ENCODE measurements at places on chromosomes 1 and 21.
A peak's percentile ranks its signal among the peaks of the same experiment; 100 is the strongest.

- DNase-seq: no peak
These were observed 106.7 kb downstream of the LEPR start for GRCh38 chr1:65527190-65527589.

DNA sequence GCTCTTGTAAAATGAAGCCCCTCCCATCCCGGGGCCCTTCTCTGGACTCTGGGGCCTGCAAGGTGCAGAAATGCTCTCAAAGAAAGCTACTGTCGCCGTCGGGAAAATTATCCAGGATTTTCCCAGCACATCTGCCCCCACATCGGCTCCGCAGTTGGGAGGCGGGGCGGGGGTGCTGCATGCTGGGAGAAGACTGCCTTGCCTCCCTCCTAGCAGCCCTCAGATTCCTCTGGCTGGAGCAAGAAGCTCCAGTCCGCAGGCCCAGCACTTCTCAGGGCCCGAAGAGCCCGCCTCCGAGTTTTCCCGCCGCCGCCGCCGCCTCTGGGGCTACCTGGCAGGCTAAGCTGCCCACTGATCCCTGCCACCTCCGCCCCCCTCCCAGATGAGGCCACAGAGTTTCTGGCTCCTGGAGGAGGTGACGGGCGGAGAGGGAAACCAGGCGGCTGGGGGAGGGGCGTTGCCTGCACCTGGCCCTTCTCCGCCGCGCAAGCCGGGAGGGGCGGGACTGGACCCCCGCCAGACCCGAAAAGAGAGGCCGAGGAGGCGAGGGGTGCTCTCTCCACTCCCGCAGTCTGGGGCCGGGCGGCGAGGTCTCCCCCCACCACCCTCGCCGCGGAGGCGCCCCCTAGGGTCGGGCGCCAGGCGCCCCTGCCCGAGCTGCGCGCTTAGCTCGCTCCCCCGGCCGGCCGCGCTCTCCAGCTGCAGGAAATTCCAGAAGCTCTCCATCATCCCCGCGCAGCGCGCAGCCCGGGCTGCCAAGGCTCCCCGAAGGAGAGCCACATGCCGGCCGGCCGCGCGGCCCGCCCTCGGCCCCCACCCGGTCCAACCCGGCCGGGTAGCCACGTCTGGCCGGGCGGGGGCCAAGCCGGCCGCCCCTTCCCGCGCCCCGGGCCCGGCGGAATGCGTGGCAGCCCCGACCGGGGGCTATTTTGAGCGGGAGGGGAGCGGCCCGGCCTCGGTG, 28.8 kb downstream of the AHDC1 start:
- peak; percentile 78 for DNase-seq

DNA sequence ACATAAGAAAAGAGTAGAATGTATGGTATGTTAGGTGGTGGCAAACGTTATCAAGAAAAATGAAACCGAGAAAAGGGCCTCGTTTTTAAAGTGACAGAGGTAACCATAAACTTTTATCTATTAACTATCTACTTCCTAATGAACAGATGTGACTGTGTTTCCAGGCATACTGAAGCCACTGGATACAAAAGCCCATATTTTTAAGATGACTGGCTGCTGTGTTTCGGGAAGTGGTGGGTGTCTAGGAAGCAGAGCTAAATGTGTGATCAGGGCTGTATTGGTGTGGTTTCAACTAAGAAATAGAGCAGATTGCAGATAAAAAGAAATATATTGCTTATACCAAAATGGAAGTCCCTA, 71.8 kb downstream of the CHRM3 start:
- DNase-seq: no peak

- no peak for DNase-seq
These were observed 26.4 kb upstream of the VPS13D start for GRCh38 chr1:12203216-12204007.

DNA sequence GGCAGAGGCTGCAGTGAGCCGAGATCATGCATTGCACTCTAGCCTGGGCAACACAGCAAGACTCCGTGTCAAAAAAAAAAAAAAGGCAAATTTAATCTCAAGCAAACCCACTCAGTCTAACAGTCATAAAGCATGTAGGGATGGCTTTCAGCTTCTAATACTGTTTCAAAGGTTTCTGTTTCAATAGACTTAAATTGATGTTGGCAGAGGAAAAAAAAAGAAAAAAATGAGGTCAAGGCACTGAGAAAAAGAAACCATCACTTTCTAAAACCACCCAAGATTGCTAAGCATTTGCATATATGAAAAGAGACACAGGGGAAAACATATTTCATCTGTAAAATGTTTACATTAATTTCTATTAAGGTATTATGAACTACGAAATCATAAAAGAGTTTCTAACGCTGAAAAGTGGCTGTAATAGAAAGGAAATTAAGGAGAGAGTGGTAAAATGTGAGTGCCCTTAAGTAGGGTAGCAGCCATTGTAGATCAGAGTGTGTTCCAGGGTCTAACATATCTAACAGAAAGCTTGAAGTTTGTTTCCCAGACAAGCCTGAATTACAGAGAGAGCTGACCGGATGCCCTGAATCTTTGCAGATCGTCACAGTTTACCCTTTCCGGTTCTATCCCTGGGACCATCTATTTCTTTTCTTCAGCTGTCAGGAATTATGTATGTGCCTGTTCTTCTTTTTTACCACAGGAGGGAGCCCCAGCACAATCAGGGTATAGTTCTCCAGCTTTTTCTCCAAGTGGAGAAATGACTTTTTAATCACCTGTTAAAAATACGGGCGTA, 70.0 kb downstream of the PLD5 start:
- DNase-seq: peak; percentile 89

- DNase-seq: no peak
These were observed 12.9 kb downstream of the LACTBL1 start for GRCh38 chr1:22959545-22960360.

GRCh38 chr1:247211339-247211738, 39.5 kb upstream of the ZNF124 start:
- DNase-seq: peak; percentile 9

DNA sequence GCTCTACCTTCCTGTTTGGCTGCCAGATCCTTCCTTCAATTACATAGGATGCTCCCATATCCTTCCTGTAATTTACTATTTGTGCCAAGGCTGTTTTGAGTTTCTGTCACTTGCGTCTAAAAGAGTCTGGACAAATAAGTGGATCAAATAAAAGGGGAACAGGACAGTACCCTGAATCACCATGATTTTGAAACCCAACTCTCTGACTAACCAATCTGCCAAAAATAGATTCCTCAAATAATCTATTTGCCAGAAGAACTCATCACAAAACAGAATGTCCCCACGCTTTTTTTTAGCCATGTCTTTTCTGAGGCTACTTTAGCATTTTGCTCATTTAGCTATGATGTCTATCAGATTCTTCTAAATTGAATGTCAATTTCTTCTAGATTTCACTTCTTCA, 392.6 kb downstream of the NTNG1 start:
- no peak for DNase-seq

DNA sequence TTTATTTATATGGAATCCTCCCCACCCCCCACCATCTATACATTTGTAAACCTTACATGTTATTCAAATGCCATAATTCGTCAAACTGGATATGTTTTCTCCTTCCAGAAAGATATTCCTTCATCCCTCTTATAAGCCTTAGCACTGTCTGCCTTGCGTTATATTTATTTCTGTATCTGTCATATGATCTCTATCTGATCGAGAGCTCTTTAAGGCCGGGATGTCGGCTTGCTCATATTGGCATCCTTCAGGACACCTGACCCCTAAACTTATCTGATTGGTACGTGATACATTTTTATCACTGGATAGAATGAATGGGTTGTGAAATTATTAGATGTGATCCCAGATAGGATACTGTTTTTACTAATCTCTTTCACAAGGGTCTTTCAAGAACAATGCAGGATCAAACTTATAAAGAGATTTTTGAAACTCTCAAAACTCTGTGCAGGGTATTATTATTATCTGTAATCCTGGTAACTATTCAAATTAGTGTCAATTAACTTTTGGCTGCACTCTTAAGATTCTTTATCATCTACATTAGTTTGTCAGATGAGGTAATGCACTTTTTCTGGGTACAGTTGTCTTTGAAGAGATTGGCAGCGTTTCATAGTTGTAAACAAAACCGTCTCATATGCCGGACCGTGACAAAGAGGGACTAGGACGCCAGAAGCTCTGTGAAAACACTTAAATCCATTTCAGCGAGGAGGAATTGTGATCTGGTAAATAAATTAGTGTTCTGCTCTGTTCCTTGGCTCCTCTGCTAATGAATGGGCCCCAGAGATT, 152.0 kb downstream of the KIF26B start:
- DNase-seq: peak; percentile 59

- no peak for DNase-seq
These were observed 364.3 kb upstream of the USP24 start for GRCh38 chr1:55579332-55580001.

GRCh38 chr1:11352816-11353799, 80.1 kb downstream of the UBIAD1 start:
- peak; percentile 90 for DNase-seq

DNA sequence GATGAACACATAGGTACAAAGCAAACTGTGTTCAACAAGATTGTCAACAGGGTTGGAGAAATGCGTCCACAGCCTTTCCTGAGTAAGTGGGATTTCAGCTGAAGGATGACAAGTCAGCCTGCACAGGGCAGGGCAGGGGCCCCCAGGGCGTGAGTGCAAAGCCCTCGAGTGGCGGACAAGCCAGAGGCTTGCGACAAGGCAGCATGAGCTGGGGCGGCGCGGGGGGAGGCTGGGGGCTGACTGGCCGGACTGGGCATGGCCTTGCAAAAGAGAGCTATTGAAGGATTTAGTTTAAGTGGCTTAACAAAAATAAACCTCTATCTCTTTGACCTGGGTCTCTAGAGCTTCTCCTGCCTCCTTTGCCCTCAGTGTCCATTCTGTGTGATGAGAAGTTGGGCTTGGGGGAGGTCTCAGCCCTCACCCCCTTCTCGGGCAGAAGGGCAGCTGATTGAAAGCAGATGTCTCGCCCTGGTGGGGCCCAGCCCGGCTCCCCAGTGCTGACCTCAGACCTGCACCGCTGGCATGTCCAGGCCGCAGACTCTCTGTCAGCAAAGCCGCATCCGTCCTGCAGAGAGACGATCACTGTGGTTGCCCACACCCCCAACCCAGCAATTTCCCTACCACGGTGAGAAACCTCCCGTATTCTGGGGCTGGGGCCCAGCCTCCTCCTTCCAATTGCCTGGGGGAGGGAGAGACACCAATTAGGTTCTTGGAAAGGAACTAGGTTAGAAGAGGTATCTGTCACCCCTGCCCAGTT, 24.3 kb upstream of the EPS8L3 start:
- no peak for DNase-seq

GRCh38 chr1:25679171-25679570, 62.6 kb downstream of the MAN1C1 start:
- no peak for DNase-seq

- DNase-seq: peak; percentile 67
These were observed 267.0 kb downstream of the DNM3 start for GRCh38 chr1:172108161-172108893.

GRCh38 chr1:3657578-3658230, 5.4 kb downstream of the TP73 start:
- DNase-seq: peak; percentile 50

GRCh38 chr1:205124726-205125125, 2.9 kb upstream of the RBBP5 start:
- peak; percentile 16 for DNase-seq

DNA sequence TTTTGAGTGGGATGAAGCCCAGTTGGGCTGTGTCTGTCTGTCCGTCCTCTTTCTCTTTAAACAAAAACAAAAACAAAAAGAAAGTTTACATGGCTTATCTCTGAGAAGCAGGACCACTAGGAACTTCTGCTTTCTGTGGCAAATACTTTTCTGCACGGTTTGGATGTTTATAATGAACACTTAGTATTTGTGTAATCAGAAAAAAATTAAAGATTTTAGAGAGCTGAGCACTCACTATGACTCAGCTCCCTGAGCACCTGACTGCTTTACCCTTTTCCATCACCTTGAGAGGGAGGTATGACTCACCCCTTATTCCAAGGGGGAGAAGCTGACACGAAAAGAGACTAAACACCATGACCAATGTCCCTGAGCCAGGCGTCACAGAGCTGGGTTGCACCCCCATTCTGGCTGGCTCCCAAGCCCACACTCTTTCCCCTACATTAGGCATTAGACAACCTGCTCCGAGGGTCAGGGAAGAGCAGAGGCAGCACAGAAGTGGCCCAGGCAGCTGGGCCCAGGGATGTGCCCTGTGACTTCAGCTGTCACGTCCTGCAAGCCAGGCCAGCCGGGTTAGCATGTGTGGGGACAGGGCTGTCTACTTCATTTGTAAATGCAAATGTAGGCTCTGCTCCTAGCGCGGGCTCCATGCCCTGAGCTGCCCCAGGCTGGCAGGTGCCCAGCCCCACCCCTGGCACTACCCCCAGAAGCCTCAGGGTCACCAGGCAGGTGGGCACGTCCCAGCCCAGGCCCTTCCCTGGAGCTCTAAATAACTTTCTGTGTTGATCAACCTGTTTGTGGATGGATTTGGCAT, 30.4 kb downstream of the RAP1GAP start:
- peak; percentile 40 for DNase-seq

DNA sequence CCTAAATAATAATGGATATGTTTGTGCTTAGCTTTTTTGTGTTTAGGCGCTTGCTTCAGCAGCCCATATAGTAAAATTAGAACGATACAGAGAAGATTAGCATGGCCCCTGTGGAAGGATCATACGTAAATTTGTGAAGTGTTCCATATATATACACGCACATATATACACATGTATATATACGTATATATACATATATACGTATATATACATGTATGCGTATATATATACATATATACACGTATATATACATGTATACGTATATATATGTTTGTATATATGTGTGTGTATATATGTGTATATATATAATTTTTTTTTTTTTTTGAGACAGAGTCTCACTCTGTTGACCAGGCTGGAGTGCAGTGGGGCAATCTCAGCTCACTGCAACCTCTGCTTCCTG, 17.4 kb downstream of the SNX27 start:
- DNase-seq: no peak

DNA sequence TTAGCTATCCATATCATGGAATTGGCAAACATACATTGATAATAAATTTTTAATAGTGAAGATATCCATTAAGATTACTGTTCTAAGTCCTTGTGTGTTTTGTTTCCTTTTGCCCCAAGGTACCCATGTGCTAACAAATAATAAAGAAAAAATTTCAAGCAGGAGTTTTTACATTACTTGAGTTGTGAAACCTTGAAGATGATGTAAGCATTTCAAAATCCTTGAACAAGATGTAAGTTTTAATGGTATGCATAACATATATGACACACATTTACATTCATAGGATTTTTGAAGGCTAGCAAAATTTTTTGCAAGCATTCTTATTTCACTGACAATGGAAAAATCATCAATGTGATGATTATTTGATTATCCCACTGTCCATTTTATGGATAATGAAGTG, 10.9 kb upstream of the ELAVL4 start:
- DNase-seq: no peak

- no peak for DNase-seq
These were observed 140.4 kb upstream of the C1orf105 start for GRCh38 chr1:172279939-172280636.

DNA sequence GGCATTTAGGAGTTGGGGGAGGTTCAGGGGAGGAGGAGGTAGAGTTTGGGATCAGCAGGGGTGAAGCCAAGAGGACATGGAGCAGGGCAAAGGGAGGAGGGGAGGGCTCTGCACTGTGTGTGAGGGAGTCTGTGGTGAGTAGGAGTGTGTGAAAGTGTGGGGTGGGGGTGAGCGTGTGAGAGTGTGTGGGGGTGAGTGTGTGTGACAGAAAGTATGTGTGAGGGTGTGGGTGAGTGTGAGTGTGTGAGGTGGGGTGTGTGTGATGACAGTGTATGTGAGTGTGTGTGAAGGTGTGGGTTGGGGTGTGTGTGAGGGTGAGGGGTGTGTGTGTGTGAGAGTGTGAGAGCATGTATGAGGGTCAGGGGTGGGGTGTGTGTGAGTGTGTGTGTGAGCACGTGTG, 62.6 kb downstream of the GNG4 start:
- DNase-seq: no peak

GRCh38 chr1:111369177-111369576, 58.4 kb downstream of the OVGP1 start:
- no peak for DNase-seq
